MV-4-11 (cell line): ENCODE measurements at places on chromosomes 3 and 15.

- no peak for DNase-seq
Measured at GRCh38 chr3:144774897-144775296, 803.3 kb downstream of the DIPK2A start.

DNA sequence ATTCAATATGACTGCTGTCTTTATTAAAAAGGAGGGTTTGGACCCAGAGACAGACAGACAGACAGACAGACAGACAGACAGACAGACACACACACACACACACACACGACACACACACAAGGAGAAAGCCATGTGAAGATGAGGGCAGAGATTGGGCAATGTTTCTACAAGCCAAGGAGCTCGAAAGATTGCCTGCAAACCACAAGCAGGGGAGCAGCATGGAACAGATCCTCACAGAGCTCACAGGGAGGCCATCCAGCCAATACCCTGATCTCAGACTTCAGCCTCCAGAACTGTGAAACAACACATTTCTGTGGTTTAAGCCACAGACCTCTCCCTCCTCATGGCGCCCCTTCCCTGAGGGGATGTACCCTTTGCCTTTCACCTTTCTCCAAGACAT, 35.8 kb upstream of the ABHD2 start:
- peak; percentile 95 for DNase-seq

GRCh38 chr3:169147238-169148008, 516.1 kb downstream of the MECOM start:
- DNase-seq = no peak

GRCh38 chr3:192408007-192408646, 319.2 kb downstream of the FGF12 start:
- DNase-seq = no peak

- DNase-seq = peak; percentile 14
Measured at GRCh38 chr3:52190294-52191074, 7.5 kb upstream of the ALAS1 start.

DNA sequence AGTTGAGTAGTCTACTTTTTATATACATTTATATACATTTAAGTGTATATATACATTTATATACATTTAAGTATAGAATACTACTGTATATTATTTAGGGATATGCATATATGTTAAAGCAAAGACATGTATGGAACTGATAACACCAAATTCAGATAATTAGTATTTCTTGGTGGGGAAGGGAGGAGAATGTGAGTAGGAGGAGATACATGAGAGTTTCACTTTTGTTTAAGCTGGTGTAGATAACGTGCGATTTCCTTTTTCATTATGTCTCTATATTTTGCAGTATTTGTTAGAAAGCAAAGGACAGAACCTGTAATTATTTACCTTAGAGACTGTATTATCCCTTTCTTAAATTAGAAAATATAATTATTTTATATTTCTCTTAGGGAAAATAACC, 16.6 kb upstream of the NIT2 start:
- no peak for DNase-seq
